SJCRH30 (cell line): ENCODE measurements at places on chromosomes 7 and 10. TPM values are rescaled to one million over a fixed set of nuclear protein-coding genes. Genes with fewer than 3 reads are reported as not detected.

- H3K27me3 ChIP-seq = no peaks in the 10 kb centered on the region
- H3K4me1 ChIP-seq = peaks cover 15% of the 10 kb centered on the region; the same call in 1 of the 2 replicates
- H3K27ac ChIP-seq = no peak overlapping the region
- no peaks in the 10 kb centered on the region for H3K36me3 ChIP-seq
- peak; percentile 53 for DNase-seq
Observed at GRCh38 chr7:2157473-2158279, 75.1 kb downstream of the MAD1L1 start.

DNA sequence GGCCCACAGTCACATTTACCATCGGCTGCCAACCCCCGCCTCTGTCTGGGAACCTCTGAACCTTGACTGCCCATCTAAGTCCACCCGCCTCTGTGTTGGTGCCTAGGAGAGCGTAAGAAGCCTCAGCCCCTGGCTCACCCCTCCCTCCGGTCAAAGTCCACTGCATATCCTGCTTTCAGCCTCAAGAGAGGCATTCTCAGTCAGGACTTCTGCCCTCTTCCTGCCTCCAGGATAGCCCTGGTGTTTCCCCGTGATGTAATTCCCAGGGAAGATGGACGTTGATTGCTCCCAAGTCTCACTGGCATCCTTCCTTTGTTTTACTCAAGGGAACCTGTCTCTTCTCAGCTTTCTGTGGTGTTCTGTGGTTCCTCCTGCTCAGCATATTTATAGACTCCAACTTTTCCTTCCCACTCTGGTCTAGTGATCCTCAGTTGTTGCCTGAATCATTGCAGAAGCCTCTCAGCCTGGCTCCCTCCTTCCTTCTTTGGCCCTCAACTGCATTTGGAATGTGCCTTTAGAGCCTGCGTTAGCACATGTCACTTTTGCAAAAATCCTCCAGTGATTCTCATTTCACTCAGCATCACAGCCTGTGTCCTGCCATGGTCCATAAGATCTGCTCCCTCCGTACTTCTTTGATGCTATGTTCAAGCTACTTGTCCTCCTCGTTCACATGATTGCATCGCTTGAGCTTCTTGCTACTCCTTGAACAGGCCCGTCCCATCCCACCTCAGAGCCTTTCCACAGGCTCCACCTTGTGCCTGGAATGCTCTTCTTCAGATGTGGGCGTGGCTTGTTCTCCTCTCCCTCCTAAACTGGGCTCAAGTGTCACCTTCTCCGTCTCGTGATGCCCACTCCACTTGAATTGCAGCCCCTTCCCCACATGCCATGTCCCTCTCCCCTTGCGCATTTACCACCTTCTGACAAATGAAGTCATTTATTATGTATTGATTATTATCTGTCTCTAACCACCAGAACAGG is 124.2 kb downstream of the PLPP4 start:
- H3K36me3 ChIP-seq = no peaks in the 10 kb centered on the region
- peaks cover 4% of the 10 kb centered on the region; the same call in 1 of the 2 replicates for H3K27me3 ChIP-seq
- no peak for DNase-seq
- no peak overlapping the region for H3K27ac ChIP-seq

GRCh38 chr10:73876971-73877370 is 2.6 kb upstream of the CAMK2G start:
- H3K4me3 ChIP-seq = no peak overlapping the region
- DNase-seq = no peak
- no peak overlapping the region for H3K27ac ChIP-seq
- no peaks in the 10 kb centered on the region for H3K36me3 ChIP-seq
- no peaks in the 10 kb centered on the region for H3K27me3 ChIP-seq

GRCh38 chr7:133618970-133619369 is 366.1 kb downstream of the EXOC4 start:
- H3K4me1 ChIP-seq = no peaks in the 10 kb centered on the region
- no peak overlapping the region for H3K4me3 ChIP-seq
- DNase-seq = no peak
- H3K27ac ChIP-seq = no peak overlapping the region
- H3K36me3 ChIP-seq = no peaks in the 10 kb centered on the region

GRCh38 chr7:7861211-7861633 is 107.4 kb upstream of the GLCCI1 start:
- H3K4me3 ChIP-seq = no peak overlapping the region
- H3K36me3 ChIP-seq = no peaks in the 10 kb centered on the region
- H3K27ac ChIP-seq = peak overlapping the region; percentile 38
- no peaks in the 10 kb centered on the region for H3K27me3 ChIP-seq
- H3K4me1 ChIP-seq = peaks cover 29% of the 10 kb centered on the region
- DNase-seq = peak; percentile 61

GRCh38 chr10:3828404-3829155 is 43.6 kb upstream of the KLF6 start:
- H3K27me3 ChIP-seq = no peaks in the 10 kb centered on the region
- DNase-seq = no peak
- H3K4me3 ChIP-seq = peak overlapping the region; percentile 12; the same call in 1 of the 2 replicates
- H3K27ac ChIP-seq = no peak overlapping the region; the same call in 1 of the 2 replicates
- peaks cover 22% of the 10 kb centered on the region for H3K4me1 ChIP-seq

DNA sequence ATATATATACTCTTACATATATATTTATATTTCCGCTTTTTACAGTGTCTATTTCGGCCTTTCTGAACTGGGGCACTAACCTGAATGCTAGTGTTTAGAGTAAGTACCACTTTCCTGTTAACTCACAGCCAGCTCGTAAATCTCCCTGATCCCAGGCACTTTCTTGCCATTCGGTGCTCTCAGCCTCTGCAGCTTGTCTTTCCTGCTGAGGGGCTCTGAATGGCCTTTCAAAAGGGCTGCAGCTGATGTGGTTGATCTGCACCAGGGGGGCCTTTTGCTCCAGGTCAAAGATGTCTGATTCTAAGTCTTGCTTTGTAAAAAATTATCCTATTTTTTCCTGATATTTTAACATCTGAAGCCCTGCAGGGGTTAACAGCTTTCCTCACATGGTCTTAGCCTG is 25.5 kb upstream of the HPS1 start:
- peaks cover 5% of the 10 kb centered on the region; the same call in 1 of the 2 replicates for H3K4me1 ChIP-seq
- H3K27me3 ChIP-seq = no peaks in the 10 kb centered on the region
- H3K36me3 ChIP-seq = no peaks in the 10 kb centered on the region
- no peak for DNase-seq
- no peak overlapping the region for H3K4me3 ChIP-seq

- no peaks in the 10 kb centered on the region for H3K36me3 ChIP-seq
- H3K4me3 ChIP-seq = no peak overlapping the region
- no peak overlapping the region for H3K27ac ChIP-seq
Observed at GRCh38 chr10:91605968-91606367, 26.9 kb downstream of the PPP1R3C start.

GRCh38 chr7:131370523-131370968 is 42.9 kb downstream of the MKLN1 start:
- no peak overlapping the region for H3K4me3 ChIP-seq
- peaks cover 9% of the 10 kb centered on the region for H3K4me1 ChIP-seq
- DNase-seq = peak; percentile 27
- no peaks in the 10 kb centered on the region for H3K27me3 ChIP-seq

GRCh38 chr7:106723398-106723797 is 62.4 kb upstream of the CCDC71L start:
- no peaks in the 10 kb centered on the region for H3K27me3 ChIP-seq
- no peak for DNase-seq
- peaks cover 6% of the 10 kb centered on the region; the same call in 1 of the 2 replicates for H3K4me1 ChIP-seq
- H3K4me3 ChIP-seq = no peak overlapping the region

GRCh38 chr10:126021833-126022500 is 125.6 kb downstream of the FANK1 start:
- DNase-seq = no peak
- H3K27ac ChIP-seq = no peak overlapping the region
- no peaks in the 10 kb centered on the region for H3K27me3 ChIP-seq
- no peaks in the 10 kb centered on the region for H3K36me3 ChIP-seq
- no peak overlapping the region for H3K4me3 ChIP-seq

DNA sequence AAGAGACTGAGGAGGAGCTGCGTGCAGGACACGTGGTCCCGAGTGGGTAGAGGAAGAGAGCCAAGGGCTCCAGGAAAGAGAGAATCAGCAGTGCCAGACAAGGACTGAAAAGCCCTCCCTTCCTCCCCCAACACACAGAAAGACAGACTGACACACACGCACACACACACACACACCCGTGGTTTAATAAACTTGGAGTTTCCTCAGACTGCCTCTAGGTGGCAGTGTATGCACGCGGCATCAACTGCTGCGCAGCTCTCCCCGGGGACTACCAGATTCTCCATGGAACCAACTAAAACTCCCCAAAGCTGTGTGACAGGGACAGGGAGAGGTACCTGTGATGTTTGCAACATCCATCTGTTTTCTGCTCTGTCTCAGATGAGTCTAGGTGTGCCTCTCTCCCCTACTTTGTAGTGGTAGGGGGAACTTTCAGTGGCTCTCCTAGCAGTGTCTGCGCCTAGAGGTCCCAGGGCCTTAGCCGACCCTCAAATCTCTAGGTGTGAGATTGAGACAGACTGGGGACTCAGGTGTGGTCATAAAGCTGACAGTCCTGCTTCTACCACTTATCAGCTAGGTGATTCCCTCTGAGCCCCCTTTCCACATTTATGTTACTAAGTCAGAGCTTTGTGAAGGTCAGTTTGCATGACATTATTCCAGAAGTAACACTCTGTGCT is 9.3 kb upstream of the TSPAN14 start:
- peaks cover 22% of the 10 kb centered on the region for H3K4me1 ChIP-seq
- peak overlapping the region; percentile 32 for H3K27ac ChIP-seq
- no peaks in the 10 kb centered on the region for H3K27me3 ChIP-seq
- H3K4me3 ChIP-seq = no peak overlapping the region
- H3K36me3 ChIP-seq = no peaks in the 10 kb centered on the region

GRCh38 chr10:51574248-51575048 is 124.9 kb downstream of the CSTF2T start:
- H3K4me3 ChIP-seq = no peak overlapping the region
- H3K36me3 ChIP-seq = no peaks in the 10 kb centered on the region
- H3K27me3 ChIP-seq = no peaks in the 10 kb centered on the region
- DNase-seq = no peak
- H3K4me1 ChIP-seq = no peaks in the 10 kb centered on the region

DNA sequence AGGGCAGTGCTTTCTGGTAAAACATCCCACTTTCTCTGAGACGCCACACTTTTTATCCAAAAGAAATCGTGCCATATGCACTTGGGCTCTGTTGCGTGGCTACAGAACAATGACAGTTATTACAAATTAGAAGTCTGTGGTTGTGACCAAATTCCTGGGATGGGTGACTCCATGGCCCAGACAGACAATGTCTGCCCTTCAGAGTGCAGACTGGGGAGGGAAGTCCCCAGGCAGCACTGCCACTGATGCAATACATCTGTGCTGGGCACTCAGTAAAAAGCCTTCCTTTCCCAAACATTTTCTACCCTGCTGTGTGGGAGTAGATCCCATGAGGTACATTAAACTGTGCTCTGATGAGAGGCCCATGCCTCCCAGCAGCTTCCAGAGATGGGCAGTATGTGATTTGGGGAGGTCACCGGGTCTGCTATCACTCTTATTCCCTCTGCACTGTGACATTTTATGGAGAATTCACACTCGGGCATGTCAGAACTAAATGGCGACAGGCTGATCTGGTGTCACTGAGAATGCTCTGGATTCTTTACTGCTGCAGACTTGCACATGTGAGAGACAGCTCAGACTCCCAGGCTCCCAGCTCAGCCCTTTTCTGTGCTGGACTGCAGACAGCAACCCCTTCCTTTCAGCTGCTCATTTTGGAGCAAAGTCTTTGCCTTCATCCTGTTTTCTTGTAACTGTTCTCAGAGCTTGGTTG is 243.5 kb upstream of the ZNF32 start:
- H3K27ac ChIP-seq = no peak overlapping the region
- no peak overlapping the region for H3K4me3 ChIP-seq
- no peaks in the 10 kb centered on the region for H3K36me3 ChIP-seq
- DNase-seq = no peak
- H3K27me3 ChIP-seq = no peaks in the 10 kb centered on the region

DNA sequence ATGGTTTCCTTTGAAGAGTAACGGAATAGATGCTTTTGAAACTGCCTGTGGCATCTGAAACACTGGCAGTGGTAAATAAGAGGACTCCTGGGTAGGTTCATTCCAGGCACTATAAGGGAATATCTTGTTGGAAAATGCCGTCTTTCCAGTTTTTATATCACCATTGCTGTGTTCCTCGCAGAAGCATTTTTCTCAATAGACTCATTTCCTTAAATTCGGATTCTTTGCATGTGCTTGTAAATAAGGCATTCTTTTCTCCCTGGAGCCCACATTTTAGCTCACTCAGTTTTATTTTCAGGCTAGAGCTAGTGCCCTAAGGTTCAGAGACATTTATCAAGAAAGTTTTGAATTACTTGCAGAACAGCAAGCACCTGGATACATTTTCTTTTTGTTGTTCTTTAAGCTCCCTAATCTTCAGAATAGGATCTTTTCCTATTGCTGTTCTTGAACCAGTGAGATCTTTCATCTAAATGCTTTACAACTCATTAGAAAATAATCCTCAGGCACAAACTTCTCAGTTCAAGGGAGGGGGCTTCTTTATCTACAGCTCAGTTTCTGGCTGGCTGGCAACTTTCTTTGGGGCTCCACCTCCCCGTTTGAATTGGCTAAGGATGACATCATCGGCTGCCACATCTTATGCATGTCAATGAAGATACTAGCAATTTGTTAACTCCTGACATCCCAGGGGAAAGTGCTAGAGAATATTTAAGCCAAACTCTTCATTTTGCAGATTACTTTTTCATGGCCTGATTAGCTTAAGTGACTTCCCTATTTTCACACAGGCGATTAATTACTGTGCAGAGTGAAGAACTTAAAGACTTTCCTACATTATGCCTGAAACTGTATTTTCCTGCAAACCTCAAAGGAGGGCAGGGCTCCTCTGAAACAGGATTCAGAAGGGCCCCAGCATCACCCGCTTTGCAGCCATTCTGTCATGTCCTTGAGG is 133.7 kb upstream of the RSU1 start:
- no peaks in the 10 kb centered on the region for H3K36me3 ChIP-seq
- H3K4me1 ChIP-seq = peaks cover 38% of the 10 kb centered on the region
- peak; percentile 83 for DNase-seq
- H3K27me3 ChIP-seq = no peaks in the 10 kb centered on the region
- H3K4me3 ChIP-seq = no peak overlapping the region
- peak overlapping the region; percentile 44; the same call in 1 of the 2 replicates for H3K27ac ChIP-seq

DNA sequence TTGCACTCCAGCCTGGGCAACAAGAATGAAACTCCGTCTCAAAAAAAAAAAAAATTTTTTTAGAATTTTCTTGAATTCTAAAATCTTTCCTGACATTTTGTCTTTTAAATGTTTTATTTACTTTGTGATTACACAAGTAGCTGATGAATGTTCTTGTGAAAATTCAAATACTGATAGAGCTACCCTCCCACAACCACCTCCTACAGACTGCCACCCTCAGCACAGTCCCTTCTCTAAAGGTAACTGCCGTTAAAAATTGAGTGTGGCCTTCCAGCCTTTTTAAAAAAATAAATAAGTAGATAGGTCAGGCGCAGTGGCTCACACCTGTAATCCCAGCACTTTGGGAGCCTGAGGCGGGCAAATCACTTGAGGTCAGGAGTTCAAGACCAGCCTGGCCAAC is 15.1 kb downstream of the ENO4 start:
- H3K4me3 ChIP-seq = no peak overlapping the region
- H3K36me3 ChIP-seq = no peaks in the 10 kb centered on the region
- no peak overlapping the region for H3K27ac ChIP-seq
- H3K4me1 ChIP-seq = no peaks in the 10 kb centered on the region
- H3K27me3 ChIP-seq = no peaks in the 10 kb centered on the region

TMEM176B gene
- total RNA-seq = not detected in 2 replicates

WIPF3 gene
- not detected in 2 replicates for total RNA-seq

PRLHR gene
- total RNA-seq = not detected in 2 replicates

FKBP6 gene
- not detected in 2 replicates for total RNA-seq

DRGX gene
- total RNA-seq = 15.0 and 17.8 TPM in 2 replicates

SUN3 gene
- total RNA-seq = not detected in 2 replicates

EN2 gene
- 0.61 and 0.81 TPM in 2 replicates for total RNA-seq

PHKG1 gene
- total RNA-seq = 1.1 and 1.4 TPM in 2 replicates

PTN gene
- 0.23 and 0.51 TPM in 2 replicates for total RNA-seq

SPDYE9 gene
- not detected in 2 replicates for total RNA-seq

CTAGE8 gene
- not detected in 2 replicates for total RNA-seq

CYP3A4 gene
- total RNA-seq = not detected in 2 replicates
